Head of caudate nucleus (tissue), 42 donors: ENCODE measurements at places on chromosomes 1 and 21.
A peak's percentile ranks its signal among the peaks of the same experiment; 100 is the strongest.

- no peak for DNase-seq
These were observed 74.3 kb upstream of the ADAR start for GRCh38 chr1:154682254-154682653.

DNA sequence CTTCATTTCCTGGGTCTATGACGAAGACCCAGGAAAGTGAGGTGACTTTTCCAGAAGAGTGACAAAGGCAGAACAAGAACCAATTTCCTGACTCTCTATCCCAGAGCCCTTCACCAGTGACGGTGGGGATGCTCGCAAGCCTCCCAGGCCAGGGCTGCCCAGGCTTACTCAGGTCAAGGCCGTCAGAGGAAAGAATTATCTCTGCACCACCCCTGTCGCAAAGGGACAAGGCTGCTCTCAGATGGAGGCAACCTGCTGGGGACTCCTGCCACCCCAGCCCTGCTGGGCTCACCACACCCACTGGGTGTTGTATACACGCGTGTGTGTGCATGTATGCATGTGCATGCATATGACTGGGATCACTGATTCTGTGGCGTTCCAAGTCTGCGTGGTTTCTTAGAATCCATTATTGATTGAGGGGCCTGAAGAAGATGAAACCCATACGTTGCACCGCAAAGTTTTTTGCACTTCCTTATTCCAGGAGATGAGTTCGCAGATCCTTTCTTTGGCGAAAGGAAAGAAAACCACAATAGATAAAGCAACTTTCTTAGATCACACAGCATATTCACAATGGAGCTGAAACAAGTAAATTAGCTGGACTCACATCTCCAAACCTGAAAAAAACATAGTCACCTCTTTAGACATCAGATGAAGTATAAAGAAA lies 255.8 kb downstream of the RHOU start:
- DNase-seq = no peak

DNA sequence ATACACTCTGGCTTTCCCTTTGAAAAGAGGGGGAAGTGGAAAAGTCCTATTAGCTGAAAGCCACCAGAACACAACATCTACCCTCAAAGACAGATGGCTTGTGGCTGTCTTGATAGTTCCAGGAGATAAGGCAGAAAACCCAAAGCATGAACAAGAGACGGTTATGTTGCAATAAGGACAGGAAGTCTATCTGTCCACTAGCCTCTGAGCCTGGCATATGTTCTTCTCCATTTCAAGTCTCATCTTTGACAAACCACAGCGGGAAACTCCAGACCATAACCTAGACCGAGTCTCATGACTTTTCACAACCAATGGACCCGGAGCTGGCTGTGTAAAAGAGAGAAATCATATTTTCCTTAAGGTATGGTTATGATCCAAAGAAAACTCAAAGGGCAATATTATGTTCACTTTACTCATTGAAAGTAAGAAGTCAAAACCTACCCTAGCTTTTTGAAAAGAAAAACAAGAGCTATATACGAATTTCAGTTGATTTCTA lies 33.8 kb downstream of the DUSP10 start:
- no peak for DNase-seq

- DNase-seq = peak; percentile 49
These were observed 17.1 kb downstream of the TTF2 start for GRCh38 chr1:117077267-117077666.

GRCh38 chr1:33370301-33370700 lies 49.4 kb upstream of the A3GALT2 start:
- no peak for DNase-seq

GRCh38 chr1:200282497-200283122 lies 127.2 kb downstream of the ZNF281 start:
- DNase-seq = no peak
